ENCODE measurements at places on chromosomes 3 and 15.
A peak's percentile ranks its signal among the peaks of the same experiment; 100 is the strongest.

DNA sequence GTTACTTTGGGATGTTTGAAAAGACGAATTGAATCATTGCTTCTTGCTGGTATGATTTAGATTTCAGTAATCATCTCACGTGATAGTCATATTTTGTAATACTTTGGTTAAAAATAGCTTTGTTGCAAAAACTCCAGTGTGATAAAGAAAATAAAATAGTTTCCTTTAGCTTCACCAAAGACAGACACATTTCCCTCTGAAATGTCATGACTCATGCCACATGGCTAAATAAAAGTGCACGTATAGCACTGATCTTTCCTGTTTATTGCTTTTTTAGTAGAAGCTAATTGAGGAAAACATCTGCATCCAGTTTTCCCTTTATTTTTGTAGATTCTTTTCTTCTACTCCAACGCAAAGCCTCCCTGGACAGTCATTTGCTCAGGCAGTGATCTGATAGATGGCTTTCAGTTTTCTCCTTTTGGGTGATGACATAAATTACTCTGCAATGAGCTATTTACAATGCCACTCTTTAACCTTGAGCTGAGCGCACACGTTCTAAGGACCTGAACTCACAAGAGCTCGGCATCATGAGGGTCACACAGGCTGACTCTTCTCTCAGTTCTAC, 84.9 kb downstream of the ARNT2 start:
- peaks cover 7% of the 10 kb centered on the region for H3K27me3 ChIP-seq
- no peaks in the 10 kb centered on the region for H3K36me3 ChIP-seq
- peaks cover 16% of the 10 kb centered on the region for H3K4me1 ChIP-seq
- no peak for DNase-seq

DNA sequence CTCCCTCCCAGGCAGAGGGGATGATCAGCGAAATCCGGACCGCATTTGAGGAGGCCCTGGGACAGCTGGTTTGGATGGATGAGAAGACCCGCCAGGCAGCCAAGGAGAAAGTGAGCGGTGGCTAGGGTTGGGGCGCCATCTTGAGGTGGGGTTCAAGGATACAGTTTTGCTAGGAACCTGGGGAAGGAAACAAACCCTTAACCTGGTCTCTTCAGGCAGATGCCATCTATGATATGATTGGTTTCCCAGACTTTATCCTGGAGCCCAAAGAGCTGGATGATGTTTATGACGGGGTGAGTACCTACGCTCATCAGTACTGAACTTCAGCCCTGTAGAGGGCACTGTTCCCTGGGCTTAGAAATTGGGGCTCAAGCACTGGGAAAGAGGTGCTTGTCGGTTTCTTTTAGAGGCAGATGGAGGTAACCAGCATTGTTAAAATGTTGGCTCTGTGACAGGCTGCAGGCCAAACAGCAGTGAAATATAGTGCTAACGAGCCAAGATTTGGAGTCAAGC, 9.6 kb upstream of the PSMD2 start:
- no peaks in the 10 kb centered on the region for H3K36me3 ChIP-seq
- no peak overlapping the region for H3K27ac ChIP-seq
- H3K4me3 ChIP-seq = no peak overlapping the region
- H3K27me3 ChIP-seq = peaks cover 23% of the 10 kb centered on the region

DNA sequence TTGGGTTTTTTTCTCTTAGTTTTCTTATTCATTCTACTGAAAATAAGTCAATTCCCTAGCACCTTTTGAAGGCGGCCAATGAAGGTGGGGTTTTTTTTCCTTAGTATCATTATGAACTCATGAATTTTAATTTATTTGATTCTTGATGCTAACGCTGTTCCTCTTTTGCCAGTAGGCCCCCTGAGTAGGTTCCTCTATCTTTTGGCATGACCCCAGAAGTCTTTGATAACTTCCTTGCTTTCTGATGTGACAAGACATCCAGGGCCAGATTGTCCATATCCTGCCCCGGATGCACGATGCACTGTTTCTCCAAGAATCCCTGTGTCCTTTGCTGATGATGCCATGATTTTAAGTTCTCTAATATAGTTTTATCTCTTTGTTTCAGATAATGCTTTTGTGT, 20.6 kb downstream of the LRRK1 start:
- H3K27ac ChIP-seq = no peak overlapping the region
- H3K27me3 ChIP-seq = no peaks in the 10 kb centered on the region
- no peaks in the 10 kb centered on the region for H3K36me3 ChIP-seq
- H3K4me1 ChIP-seq = peaks cover 18% of the 10 kb centered on the region
- no peak overlapping the region for H3K4me3 ChIP-seq

- H3K4me3 ChIP-seq = no peak overlapping the region
- H3K36me3 ChIP-seq = peaks cover 78% of the 10 kb centered on the region
- H3K27ac ChIP-seq = peak overlapping the region; percentile 10
- no peaks in the 10 kb centered on the region for H3K27me3 ChIP-seq
- no peak for DNase-seq
These were observed 151.4 kb downstream of the PLD1 start for GRCh38 chr3:171658841-171659240.

- H3K27me3 ChIP-seq = no peaks in the 10 kb centered on the region
- H3K27ac ChIP-seq = no peak overlapping the region
- no peak overlapping the region for H3K4me3 ChIP-seq
- DNase-seq = no peak
- no peaks in the 10 kb centered on the region for H3K4me1 ChIP-seq
These were observed 52.7 kb downstream of the ROPN1B start for GRCh38 chr3:126021702-126022101.

- H3K36me3 ChIP-seq = no peaks in the 10 kb centered on the region
- peaks cover 42% of the 10 kb centered on the region for H3K4me1 ChIP-seq
- DNase-seq = no peak
These were observed 3.4 kb downstream of the FSD2 start for GRCh38 chr15:82802497-82802896.

- H3K4me1 ChIP-seq = no peaks in the 10 kb centered on the region
- H3K4me3 ChIP-seq = no peak overlapping the region
- no peaks in the 10 kb centered on the region for H3K36me3 ChIP-seq
- no peaks in the 10 kb centered on the region for H3K27me3 ChIP-seq
- no peak overlapping the region for H3K27ac ChIP-seq
These were observed 111.5 kb downstream of the UNC13C start for GRCh38 chr15:54089776-54090175.

GRCh38 chr3:4302747-4303146, 422 bp upstream of the SETMAR start:
- H3K4me1 ChIP-seq = peaks cover 37% of the 10 kb centered on the region
- no peaks in the 10 kb centered on the region for H3K36me3 ChIP-seq
- DNase-seq = no peak

DNA sequence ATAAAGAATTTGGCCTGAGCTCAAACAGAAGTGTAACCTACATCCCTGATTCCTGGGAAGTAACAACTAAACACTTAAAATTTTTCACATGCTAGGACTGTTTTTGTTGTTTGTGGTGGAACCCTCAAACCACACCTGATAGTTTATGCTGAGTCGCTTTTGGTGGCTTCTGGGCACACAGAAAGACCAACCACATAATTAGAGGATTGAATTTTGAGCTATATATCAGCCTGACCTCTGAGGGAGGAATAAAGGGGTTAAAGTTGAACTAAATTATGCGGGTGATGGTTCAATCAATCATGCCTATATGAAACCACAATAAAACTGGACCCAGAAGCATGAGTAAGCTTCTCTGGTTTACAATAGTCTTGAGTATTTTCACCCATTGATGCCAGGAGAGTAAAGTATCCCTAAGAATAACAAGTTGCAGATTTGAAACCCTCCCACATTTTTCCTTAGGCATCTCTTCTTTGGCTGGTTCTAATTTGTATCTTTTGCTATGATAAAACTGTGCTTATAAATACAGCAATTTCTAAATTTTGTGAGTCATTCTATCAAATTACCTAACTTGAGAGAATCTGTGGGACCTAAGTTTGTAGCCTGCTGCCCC, 1304.5 kb upstream of the GBE1 start:
- H3K27me3 ChIP-seq = no peaks in the 10 kb centered on the region
- no peak overlapping the region for H3K27ac ChIP-seq
- no peaks in the 10 kb centered on the region for H3K36me3 ChIP-seq
- no peak for DNase-seq
- no peak overlapping the region for H3K4me3 ChIP-seq

GRCh38 chr3:136925425-136926190, 32.2 kb upstream of the IL20RB start:
- H3K27me3 ChIP-seq = no peaks in the 10 kb centered on the region
- no peak overlapping the region for H3K27ac ChIP-seq
- peaks cover 21% of the 10 kb centered on the region for H3K4me1 ChIP-seq
- H3K4me3 ChIP-seq = no peak overlapping the region

GRCh38 chr3:141440942-141441341, 45.9 kb upstream of the RASA2 start:
- no peaks in the 10 kb centered on the region for H3K27me3 ChIP-seq
- peaks cover 31% of the 10 kb centered on the region for H3K36me3 ChIP-seq
- H3K27ac ChIP-seq = peak overlapping the region; percentile 81
- DNase-seq = no peak
- H3K4me3 ChIP-seq = no peak overlapping the region

- no peak overlapping the region for H3K4me3 ChIP-seq
- H3K4me1 ChIP-seq = no peaks in the 10 kb centered on the region
- no peak overlapping the region for H3K27ac ChIP-seq
- DNase-seq = no peak
- no peaks in the 10 kb centered on the region for H3K27me3 ChIP-seq
These were observed 27.7 kb upstream of the KBTBD12 start for GRCh38 chr3:127887321-127887720.

DNA sequence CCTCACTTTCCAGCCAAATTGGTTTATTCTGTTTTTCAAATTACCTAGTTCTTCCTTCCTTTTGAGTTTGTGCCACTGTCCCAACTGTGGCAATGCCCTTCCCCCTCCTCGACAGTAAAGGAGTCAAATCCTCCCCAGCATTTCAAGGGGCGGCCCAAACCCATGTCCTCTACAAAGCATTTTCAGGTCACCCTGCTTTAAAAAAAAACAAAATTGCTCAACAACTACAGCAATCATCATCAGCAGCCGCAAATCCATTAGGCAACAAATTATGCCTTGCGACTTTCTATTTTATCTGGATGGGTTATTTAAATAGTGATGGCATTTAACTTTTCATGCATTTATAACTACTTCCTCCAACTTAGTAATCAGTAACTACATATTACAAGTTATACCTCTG, 32.7 kb downstream of the PLD1 start:
- H3K4me1 ChIP-seq = peaks cover under 1% of the 10 kb centered on the region
- H3K4me3 ChIP-seq = no peak overlapping the region
- no peaks in the 10 kb centered on the region for H3K27me3 ChIP-seq
- no peak for DNase-seq
- no peak overlapping the region for H3K27ac ChIP-seq

GRCh38 chr3:129005526-129006303, 4.6 kb downstream of the EFCC1 start:
- H3K27me3 ChIP-seq = peaks cover 32% of the 10 kb centered on the region
- no peak overlapping the region for H3K4me3 ChIP-seq
- H3K4me1 ChIP-seq = peaks cover 3% of the 10 kb centered on the region
- no peaks in the 10 kb centered on the region for H3K36me3 ChIP-seq
- peak overlapping the region; percentile 41 for H3K27ac ChIP-seq

DNA sequence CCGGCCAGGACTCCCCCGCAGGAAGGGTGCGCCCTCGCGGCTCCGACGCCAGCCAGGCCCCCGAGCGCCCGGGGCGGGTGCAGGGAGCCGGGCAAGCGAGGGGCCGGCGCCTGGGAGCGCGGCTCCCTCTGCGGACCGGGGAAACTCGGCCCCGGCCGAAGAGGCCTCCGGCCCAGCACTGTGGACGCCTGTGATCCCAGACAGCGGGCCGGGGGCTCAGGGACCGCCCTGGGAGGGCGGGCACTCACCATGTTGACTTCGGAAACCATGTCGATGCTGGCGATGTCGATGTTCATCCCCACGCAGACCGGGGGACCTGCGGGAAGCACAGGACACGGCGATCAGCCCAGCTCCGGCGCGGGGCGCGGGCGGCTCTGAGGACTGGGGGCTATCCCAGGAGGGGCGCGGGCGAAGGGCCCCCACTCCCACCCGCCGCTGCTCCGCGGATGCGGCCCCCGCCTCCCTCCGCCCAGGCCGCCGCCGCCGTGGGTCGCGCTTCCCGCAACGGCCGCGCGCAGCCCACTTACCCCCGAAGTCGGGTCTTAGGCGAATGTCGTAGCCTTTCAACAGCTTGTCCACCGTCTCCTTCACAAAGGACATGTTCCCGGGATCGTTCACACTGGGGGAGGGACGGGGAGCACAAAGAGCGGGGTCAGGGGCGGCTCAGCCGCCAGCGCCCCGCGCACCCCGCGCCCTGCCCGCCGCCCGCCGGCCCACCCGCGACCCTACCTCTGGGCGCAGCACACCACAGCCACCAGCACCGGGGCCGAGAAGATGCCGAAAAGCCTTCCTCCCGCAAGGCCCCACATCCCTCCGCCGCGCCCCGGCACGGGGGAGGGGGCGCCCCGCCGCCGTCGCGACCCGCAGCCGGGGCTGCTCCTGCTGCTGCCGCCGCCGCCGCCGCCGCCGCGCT, at the start of gene GABRB3:
Gene GABRB3 (minus strand): TSS at position 913 of the 913 bp plus-strand sequence.
- H3K4me3 ChIP-seq = peak within 1 kb of the TSS; percentile 41
- H3K27ac ChIP-seq = no peak within 1 kb of the TSS
- H3K4me1 ChIP-seq = peaks cover 20% of the 10 kb centered on the region
- H3K36me3 ChIP-seq = no peaks in the 10 kb centered on the region
- DNase-seq = no peak
- H3K27me3 ChIP-seq = peaks cover 70% of the 10 kb centered on the region

DNA sequence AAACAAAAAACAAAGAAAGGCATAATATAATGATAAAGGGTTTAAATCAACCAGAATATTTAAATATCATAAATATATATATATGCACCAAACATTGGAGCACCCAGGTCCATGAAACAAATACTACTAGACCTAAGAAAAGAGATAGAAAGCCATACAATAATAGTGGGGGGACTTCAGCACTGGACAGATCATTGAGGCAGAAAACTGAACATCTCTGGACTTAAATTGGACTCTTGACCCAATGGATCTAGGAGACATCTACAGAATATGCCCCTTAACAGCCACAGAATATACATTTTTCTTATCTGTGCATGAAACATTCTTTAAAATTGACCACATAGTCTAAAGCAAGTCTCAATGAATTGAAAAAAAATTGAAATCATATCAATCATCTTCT, 48.7 kb upstream of the CD96 start:
- DNase-seq = no peak
- H3K27ac ChIP-seq = no peak overlapping the region
- no peaks in the 10 kb centered on the region for H3K4me1 ChIP-seq
- no peaks in the 10 kb centered on the region for H3K27me3 ChIP-seq
- no peaks in the 10 kb centered on the region for H3K36me3 ChIP-seq

GRCh38 chr3:48426401-48426909, 3.4 kb downstream of the PLXNB1 start:
- H3K36me3 ChIP-seq = no peaks in the 10 kb centered on the region
- H3K27ac ChIP-seq = peak overlapping the region; percentile 92
- no peak overlapping the region for H3K4me3 ChIP-seq
- DNase-seq = peak; percentile 53

DNA sequence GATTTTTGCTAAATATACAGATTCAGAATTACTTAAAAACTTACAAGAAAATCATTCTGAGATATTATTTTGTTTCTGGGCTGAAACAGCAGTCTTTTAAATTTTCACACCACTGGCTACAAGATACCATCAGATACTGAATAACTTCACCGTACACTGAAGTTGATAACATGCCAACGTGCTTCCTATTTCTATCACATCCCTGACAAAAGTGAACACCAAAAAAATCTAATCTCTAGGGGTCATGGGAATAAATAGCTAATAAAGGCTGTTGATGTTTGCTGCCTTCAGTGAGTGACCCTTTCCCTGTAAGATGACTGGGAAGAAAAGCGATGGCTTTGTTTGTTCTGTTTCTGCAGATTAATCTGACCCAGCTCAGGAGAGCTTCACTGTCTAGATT, 120.5 kb downstream of the DUT start:
- DNase-seq = no peak
- H3K4me1 ChIP-seq = peaks cover 19% of the 10 kb centered on the region
- H3K27ac ChIP-seq = peak overlapping the region; percentile 47
- no peaks in the 10 kb centered on the region for H3K27me3 ChIP-seq
- H3K36me3 ChIP-seq = peaks cover 4% of the 10 kb centered on the region
